ENCODE measurements at places on chromosomes 13 and 19.

- no peak for DNase-seq
Measured at GRCh38 chr13:100544866-100545683, 43.5 kb downstream of the GGACT start.

DNA sequence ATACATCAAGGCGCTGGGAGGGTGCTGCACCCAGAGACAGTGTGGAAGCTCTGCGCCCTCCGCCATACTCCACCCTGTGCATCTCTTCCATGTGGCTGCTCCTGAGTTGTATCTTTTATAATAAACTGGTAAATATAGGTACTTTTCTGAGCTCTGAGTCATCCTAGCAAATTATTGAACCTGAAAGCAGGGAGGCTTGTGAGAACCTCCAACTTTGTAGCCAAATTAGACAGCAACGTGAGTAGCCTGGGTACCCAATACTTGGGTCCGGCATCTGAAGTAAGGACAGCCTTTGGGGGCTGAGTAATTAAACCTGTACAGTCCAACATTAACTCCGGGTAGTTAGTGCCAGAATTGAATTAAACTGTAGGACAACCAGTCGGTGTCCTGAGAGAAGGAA lies 57.4 kb downstream of the RUBCNL start:
- no peak for DNase-seq

GRCh38 chr13:98944336-98944735 lies 33.5 kb downstream of the DOCK9 start:
- no peak for DNase-seq

GRCh38 chr19:40716031-40716481 lies 630 bp downstream of the COQ8B start:
- peak; percentile 80 for DNase-seq

DNA sequence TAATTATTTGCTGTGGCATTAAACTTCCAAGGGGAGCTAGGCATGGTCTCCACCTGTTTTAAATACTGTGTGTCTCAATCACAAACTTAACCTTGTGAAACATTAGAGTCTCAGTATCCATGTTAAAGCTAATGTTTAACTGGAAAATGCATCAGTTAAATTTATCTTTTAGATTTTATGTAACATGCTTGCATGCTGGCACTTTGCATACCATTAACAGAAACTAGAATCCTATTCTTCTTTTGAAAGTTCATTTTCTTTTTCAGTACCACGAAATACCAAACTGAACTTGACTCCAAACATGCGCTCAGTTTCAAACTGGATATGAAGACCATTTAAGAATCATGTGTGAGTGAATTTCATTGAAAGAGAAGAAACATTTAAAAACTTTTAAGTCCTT lies 328.9 kb upstream of the SLC10A2 start:
- DNase-seq = no peak

DNA sequence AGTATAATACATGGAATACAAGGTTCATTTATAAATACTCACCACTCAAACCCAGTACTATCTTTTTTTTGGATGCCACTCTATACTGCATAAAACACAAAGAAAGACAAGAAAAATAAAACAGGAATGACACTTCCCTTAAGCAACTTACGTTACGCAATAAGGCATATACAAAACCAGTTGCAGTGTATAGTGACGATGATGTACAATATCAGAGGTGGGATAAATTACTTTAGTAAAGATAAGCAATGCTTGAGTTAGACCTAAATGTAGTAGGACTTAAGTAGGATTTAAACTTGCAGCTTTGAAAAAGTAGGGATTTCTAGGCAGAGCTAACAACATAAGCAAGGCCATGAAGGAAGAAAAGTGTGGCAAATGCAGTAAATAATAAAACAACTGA lies 374.9 kb downstream of the SPRY2 start:
- no peak for DNase-seq

GRCh38 chr13:84985860-84986259 lies 813.4 kb downstream of the SLITRK6 start:
- DNase-seq = no peak
